ENCODE measurements at places on chromosomes 2 and 18.
A peak's percentile ranks its signal among the peaks of the same experiment; 100 is the strongest.

- DNase-seq: no peak
Observed at GRCh38 chr2:128734521-128735295, 416.0 kb upstream of the HS6ST1 start.

DNA sequence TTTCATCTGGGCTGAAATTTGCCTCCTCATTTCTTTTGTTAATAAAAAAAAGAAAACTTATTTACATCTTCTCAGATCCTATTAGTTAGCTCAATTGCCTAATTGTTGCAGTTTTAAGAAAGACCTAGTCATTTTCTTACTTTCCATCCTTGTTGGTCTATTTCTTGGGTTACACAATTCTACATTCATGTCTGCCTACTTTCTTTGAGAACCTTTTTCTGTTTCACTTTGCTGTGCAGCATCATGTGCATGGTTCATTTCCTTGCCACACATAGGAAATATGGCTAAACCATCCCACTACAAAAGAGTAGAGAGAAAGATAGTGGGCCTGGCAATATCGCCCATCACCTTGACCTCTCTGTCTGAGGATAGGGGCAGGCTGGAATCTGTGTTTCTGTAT is 780.7 kb upstream of the FANCL start:
- DNase-seq: no peak

- DNase-seq: no peak
Observed at GRCh38 chr2:205681401-205682238, 681 bp upstream of the NRP2 start.

- DNase-seq: peak; percentile 5
Observed at GRCh38 chr2:138846216-138846821, 66.1 kb upstream of the NXPH2 start.

All from GM12892 (cell line).